HFFc6 (cell line): ENCODE measurements at places on chromosomes 5 and 9. TPM values are rescaled to one million over a fixed set of nuclear protein-coding genes. Genes with fewer than 3 reads are reported as not detected.

The F12 gene
- total RNA-seq = 0.63 and 0.91 TPM in 2 replicates

The DRD1 gene
- total RNA-seq = not detected in 2 replicates

The UAP1L1 gene
- total RNA-seq = 11.2 to 13.1 TPM (median 11.6 TPM) in 3 replicates

The CYLC2 gene
- total RNA-seq = not detected in 3 replicates

The IFNA1 gene
- not detected in 2 replicates for total RNA-seq

The SPINK13 gene
- total RNA-seq = not detected in 3 replicates

The IL3 gene
- total RNA-seq = not detected in 3 replicates

The SLC34A1 gene
- not detected in 3 replicates for total RNA-seq

The SLC34A3 gene
- not detected in 3 replicates for total RNA-seq

The SLC22A5 gene
- total RNA-seq = 4.7 to 5.5 TPM (median 4.8 TPM) in 3 replicates

DNA sequence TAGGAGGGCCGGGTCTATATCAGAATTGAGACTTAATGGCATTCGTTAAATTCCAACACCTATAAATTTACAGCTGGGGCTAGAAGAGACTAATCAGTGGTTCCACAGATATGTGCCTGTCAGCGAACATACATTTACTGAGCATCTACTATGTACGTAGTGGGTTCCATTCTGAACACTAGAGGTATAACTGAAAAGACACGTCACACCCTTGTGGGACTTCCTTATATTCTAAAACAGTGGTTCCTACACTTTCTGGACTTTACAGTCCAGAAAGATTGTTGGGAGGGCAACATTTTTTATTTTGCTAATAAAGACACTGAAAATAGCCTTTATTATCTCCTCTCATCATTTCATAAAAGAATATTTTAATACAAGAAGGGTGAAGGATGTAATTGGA is 140.5 kb downstream of the SCAMP1 start:
- no peak for DNase-seq

GRCh38 chr9:38622288-38622674 is 1.9 kb upstream of the ANKRD18A start:
- DNase-seq = no peak

GRCh38 chr5:71946343-71947030 is 160.8 kb upstream of the MAP1B start:
- no peak for DNase-seq

- DNase-seq = no peak
Observed at GRCh38 chr9:20023210-20023905, 234.5 kb upstream of the SLC24A2 start.

DNA sequence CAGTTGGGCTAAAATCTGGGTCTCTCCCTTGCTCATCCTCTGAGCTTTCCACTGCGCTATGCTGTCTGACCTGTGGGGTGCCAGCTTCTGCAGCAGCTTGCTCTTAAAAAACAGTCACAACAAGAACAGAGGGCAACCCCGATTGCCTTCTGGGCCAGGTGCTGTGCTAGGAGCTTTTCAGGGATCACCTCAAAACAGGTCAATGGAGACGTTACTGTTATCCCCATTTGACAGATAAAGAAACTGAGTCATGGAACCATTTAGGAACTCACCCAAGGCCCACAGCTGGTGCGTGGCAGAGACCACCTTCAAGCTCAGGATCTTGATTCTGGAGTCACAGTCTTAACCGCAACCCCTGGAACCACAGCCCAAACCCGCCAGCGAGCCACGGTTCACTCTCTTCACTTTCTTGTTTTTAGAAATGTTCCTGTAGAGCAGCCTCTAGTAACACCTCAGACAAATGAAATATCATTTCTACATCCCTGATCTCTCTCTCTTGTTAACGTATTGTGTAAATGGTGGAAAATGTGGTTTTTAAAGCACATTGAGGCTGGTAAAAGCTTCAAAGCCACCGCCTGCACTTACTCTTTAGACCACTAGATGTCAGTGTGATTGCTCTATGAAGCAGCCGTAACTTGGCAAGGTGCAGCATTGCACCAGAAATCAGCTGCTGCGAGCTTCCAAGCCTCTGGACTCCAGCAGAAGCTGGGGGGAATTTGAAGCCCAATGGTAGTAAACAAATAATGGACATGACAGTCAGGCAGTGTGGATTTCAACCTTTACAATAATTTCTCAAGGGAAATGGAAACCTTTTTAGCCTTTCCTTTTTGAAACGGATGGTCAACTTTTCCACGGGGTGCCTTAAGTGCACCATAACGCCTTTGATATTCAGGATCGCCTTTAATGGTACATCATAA is 1.7 kb downstream of the FYB1 start:
- peak; percentile 74 for DNase-seq

DNA sequence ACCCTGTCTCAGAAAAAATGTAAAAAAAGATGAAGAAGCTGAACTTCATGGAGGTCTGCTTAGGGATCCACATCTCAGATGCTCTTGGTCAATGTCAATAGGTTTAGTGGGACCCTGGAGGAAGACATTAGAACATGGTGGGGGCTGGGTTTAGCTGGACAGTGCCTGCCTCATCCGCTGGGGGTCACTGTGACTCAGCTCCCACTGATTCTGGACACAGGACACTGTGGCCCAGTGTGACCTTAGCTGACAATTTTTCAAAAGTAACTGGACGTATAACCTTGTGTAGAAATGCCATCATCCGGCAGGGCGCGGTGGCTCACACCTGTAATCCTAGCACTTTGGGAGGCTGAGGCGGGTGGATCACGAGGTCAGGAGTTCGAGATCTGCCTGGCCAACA is 7.3 kb upstream of the HNRNPAB start:
- no peak for DNase-seq

DNA sequence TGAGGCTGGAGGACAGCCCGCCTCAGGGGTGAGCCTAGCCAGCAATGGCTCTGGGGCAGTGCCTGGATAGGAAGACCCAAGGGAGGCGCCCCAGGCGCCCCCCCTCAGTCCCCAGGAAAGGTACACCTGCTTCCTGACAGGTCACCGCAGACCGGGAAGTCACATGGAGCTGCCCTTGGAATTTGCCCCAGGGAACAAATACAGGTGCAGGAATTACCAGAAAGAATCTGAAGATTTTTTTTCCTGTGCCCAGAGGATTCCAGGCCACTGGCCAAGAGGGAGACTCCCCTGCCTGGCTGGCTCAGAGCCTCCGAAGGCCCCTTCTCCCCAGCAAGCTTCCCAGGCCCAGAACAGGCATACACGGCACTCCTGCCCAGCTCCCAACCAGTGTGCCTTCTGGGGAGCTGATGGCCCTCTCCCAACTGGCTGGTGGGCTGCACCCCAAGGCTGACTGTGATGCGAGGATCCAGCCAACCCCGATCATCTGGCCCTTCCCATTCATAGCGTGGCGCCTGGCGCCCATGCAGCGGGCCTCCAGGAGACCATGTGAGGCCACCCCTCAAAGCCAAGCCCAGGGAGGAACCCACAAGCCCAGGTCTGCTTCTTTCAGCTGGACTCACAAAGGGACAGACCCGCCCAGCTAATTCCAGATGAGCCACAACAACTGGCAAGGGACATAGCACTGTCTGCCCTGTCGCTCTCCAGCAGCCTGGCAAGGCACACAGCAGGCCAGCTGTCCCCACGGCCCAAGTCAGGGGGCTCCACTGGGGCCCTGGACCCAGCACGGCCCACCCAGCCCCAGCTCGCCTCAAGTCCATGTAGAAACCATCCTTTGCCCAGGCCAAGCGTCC is 2.3 kb downstream of the TPRN start:
- DNase-seq = no peak

- DNase-seq = peak; percentile 4
Observed at GRCh38 chr5:119079318-119079921, 8.5 kb downstream of the DMXL1 start.

DNA sequence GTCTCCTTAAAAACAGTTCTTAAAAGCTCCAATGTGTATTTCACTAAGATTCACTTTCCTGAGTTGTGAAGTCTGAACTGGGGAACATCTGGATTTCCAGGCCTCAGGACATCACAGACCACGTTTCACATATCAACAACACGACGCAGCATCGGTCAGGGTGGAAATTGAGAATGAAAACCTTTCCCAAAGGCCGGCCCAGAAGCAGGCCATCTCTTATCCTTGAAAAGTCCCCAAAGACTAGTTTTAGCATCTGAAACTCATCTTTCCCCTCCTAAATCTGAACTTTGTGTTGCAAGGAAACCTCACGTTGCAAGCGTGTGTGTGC is 96.4 kb upstream of the COL5A1 start:
- no peak for DNase-seq

DNA sequence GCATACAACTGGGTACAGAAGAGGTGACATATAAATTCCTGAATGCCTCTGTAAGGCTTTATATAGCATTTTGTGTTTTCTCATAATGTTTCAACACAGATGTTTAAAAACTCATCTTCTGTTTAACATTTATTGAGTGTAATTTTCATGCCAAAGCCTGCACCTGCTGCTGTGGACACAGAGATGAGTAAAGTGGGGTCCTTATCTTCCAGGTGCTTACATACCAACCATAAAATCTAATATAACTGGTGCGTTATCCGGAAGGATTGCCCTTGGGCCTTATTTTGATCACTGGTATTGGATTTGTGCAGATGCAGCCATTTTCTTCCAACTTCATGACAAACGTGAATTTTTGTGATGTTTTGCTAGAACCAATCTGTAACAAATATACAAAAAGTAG is 222.3 kb downstream of the DMRT2 start:
- no peak for DNase-seq

DNA sequence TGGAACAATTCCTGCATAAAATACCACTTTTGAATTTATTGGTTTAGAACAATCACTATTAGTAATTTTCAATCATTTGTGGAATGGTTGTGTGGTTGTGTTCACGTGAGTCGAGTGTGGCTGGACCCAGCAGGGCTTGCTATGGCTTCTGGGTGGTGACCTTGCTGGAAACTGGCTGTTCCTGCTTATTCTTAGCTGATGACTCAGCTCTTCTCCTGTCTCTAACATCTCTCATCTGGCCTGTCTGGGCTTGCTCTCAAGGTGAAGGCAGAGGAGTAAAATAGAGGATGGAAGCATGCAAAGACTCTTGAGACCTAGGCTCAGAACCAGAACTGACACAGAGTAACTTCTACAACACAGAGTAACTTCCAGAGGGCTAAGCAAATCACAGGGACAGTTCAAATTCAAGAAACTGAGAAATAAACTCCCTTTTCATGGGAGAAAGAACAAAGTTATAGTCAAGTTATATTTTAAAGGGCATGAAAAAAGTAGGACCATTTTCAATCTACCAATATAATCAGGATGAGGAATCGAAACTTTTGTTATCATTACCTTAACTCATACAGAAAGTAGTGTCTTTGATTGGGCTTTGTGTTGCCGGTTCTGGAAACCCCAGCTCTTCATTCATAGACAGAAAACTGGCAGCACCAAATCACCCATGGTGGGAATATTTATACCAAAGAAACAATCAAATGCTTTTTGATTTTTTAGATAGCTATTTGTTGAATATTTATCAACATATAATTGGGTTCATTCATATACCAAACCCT is 665.1 kb downstream of the CDH18 start:
- DNase-seq = no peak

DNA sequence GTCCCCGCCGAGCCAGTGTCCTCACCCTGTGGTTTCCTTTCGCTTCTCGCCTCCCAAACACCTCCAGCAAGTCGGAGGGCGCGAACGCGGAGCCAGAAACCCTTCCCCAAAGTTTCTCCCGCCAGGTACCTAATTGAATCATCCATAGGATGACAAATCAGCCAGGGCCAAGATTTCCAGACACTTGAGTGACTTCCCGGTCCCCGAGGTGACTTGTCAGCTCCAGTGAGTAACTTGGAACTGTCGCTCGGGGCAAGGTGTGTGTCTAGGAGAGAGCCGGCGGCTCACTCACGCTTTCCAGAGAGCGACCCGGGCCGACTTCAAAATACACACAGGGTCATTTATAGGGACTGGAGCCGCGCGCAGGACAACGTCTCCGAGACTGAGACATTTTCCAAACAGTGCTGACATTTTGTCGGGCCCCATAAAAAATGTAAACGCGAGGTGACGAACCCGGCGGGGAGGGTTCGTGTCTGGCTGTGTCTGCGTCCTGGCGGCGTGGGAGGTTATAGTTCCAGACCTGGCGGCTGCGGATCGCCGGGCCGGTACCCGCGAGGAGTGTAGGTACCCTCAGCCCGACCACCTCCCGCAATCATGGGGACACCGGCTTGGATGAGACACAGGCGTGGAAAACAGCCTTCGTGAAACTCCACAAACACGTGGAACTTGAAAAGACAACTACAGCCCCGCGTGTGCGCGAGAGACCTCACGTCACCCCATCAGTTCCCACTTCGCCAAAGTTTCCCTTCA is 1.4 kb downstream of the GLIS3 start:
- peak; percentile 16 for DNase-seq
